Aorta (tissue), 5 donors: ENCODE measurements at places on chromosomes 3 and 15.
A peak's percentile ranks its signal among the peaks of the same experiment; 100 is the strongest.

DNA sequence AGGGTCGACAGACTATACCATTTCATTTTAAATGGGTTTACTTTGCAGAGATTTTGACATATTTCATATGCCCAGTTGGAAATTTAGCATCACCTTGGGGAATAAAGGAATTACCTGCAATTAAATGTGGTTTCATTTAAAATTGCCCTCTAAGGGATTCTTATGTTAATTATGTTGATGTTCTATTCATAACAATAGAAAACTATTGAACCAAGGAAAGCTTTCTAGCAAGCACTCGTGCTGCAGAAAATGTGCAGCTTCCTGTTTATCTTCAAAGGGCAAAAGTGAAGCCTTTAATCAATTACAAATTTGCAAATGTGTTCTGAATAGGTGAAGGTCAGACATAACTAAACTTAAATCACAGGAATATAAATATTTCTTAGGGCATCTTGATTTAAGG, 352.1 kb downstream of the CHST2 start:
- DNase-seq, result no peak

GRCh38 chr3:160427832-160428424, 21.7 kb downstream of the TRIM59 start:
- DNase-seq, result no peak

DNA sequence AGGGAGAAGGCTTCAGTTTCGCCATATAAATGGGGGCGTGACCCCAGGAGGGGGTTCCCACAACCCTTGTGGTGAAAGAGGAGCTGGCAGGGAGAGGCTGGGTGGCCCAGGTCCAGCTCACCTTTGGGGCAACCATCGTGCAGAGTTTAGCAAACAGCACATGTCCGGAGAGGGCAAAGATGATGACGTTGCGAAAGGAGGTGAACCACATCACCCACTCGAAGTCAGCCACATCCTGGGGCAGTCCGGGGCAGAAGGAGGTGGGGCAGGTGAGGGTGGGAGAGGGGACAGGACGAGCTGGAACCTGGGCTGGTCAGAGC, 3.7 kb downstream of the HHATL start:
- no peak for DNase-seq

- no peak for DNase-seq
Measured at GRCh38 chr3:37707428-37708372, 154.0 kb upstream of the CTDSPL start.

DNA sequence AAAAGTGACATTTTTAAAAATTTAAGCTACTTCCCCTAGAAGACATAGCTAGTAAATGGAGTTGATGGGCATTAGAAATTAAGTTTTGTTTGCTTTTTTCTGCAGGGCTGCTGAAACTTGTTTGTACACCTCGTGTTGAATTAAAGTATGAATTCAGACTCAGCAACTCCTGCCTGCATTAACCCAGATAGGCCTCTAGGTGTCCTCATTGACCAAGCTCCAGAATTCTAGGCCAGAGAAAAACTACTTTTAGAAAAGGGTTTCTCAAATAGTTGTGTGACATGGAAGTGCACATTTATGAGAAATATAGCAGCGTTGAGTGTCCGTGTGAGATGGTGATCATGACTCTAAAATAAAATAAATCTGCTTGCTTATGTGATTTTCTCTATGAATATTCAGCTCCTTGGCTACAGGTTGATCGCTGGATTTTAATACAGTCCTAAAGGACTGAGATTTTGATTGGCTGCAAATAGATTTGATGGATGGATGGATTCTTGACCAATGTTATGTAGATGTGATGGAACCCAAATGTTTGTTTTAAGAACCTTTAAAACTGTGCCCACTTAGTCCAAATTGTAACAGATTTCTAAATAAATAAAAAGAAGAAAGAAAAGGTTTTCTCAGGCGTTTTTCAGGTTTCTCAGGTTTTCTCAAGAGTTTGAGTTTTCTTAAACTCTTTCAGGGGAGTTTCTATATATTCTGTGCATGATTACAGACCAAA, 39.4 kb upstream of the LMOD3 start:
- DNase-seq, result no peak

DNA sequence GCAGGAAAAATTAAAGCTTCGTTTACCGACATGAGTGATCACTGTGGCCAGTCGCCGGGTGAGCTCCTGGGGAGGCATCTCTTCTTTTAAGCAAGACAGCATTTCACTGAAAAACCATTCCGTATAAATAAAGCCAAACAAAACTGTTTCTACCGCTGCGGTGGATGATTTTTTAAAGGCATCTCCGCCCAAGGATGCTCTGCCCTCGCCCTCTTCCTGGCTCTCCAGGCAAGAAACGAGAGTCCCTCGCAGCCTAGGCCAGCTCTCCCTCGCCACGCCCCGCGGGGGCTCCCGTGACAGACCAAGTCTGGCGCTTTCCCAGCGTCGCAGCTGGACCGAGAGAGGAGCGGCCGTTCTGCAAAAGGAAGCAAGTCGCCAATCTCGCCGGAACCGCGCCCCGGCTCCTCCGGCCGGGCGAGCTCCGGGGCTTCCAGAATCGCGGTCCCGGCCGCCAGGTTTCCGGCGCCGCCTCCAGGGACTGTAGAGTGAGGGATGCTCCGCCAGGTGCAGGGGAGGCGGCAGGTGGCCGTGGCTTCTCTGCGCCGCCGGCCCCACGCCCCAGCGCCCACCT, 458 bp downstream of the MCF2L2 start:
- peak; percentile 79 for DNase-seq

- no peak for DNase-seq
Measured at GRCh38 chr3:15638193-15638890, 36.8 kb downstream of the BTD start.

DNA sequence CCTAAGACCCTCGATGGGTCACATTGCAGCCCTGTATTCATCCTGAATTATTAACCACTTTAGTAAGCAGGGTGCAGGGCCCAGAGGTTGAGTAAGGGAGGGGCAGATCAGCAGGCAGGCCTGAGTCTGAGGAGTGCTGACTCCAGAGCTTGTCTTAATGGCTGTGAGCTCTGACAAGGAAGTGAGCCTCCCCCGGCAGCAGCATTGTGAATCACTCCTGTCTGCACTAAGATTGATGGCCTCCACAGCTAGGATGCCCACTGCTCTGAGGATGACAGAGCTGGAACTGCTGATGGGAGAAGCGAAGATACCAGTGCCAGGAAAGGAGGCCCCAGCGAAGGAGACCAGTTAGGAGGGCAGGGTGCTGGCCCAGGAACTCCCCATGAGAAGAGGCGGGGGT, 46.5 kb upstream of the CCDC174 start:
- no peak for DNase-seq

- DNase-seq, result no peak
Measured at GRCh38 chr3:127157171-127157828, 35.6 kb upstream of the PRR23E start.

DNA sequence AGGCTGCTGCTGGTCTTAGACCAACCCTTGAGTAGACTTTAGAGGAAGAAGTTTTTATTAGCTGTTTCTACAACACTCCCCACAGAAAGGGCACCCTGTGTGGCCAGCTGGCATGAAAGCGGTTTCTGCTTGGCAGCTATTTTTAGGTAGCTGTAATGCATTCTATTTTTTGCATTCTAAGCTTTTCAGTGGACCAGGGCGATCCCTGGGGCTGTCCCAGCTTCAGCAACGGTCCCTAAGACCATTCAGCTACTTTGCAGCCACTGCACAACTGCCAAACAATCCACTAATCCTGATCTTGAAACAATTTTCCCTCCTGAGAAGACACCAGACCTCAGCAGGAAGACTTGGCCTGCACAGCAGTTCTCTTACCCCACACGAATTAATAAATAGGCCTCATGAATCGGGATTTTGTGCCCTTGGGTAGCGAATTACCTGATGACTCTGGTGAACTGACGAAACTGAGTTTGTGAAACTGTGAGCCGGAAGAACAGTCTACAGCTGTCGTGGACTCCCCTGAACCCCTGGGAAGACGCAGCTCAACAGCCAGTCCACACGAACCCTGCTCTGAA, 14.6 kb upstream of the TFRC start:
- DNase-seq, result peak; percentile 77

DNA sequence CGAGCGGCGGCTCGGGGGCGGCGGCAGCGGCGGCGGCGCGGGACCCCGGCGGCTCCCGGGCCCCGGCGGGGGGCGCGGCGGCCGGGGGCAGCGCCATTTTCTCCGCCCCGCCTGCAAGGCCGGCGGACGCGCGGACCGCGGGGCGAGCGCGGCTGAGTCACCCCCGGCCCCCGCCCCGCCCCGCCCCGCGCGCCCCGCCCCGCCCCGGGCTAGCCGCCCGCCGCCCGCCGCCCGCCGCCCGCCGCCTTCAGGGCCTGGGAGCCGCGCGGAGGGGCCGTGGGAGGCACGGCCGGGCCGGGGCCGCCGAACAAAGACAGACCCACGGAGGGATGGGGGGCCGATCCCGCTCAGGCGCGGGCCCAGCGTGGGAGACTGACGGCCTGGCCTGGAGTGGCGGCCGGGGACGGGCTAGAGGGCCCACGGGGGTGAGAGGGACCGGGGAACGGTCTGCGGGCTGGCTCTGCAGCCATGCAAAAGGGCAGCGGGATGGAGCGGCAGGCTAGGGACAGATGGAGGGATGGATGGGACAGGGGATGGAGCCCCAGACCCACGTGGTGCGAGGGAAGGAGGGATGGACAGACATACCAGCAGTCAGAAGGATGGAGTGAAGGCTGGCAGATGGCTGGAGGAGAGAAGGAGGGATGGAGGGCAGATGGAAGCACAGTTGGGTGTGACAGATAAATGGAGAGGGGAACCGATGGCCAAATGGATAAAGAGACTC, at the start of gene EIF4E3:
TSS of gene EIF4E3 (minus strand) at position 132 of the 721 bp plus-strand sequence. CDS start at position 97, 35 bp downstream.
- peak; percentile 52 for DNase-seq

- DNase-seq, result no peak
Measured at GRCh38 chr3:102180280-102180931, 254.4 kb upstream of the ZPLD1 start.

DNA sequence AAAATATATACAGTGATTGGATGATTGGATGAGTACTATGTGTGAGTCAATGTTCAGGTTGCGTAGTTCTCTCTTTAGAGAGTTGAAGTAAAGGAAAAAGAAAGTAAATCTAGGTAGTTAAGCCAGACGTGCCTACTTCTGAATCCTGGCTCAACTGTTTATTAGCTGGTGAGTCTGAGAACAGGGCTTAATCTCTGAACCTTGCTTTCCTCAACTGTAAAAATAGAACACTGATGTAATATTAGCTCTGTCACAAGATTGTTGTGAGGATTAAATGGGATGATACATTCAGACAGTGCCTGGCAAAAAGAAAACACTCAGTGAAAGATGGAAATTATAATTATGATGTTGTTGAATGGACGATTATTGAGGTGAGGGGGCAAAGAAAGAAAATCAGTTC, 413.4 kb downstream of the MAGI1 start:
- DNase-seq, result no peak

DNA sequence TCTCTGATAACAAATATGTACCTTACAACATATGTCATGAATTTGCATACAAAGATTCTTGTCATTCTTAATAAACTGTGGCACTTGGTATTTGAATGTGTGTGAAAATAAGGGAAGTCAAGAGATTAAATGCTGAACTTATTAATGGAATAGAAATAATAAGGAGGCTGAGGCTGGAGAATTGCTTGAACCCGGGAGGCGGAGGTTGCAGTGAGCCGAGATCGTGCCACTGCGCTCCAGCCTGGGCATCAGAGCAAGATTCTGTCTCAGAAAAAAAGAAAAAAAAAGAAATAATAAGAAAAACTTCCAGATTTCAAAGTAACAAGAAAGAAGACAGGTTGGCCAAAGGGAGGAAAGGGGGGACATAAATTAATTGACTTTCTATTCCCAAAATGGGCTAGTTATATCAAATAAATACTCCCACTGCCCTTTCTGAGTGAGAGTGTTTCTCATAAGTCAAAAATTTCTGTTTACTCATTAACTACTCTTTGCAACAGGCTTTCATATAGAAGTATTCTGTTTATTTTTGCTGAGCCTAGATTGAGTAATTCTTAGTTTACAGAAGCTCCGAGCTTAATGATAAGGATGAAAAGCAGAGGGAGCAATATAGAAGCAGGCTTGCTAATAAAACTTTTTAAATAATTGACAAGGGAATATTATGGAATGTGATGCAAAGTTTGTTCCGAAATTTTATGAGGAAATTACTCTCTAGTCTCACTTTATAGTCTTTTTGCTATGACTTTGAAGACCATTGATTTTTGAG, 25.6 kb downstream of the KNG1 start:
- no peak for DNase-seq

DNA sequence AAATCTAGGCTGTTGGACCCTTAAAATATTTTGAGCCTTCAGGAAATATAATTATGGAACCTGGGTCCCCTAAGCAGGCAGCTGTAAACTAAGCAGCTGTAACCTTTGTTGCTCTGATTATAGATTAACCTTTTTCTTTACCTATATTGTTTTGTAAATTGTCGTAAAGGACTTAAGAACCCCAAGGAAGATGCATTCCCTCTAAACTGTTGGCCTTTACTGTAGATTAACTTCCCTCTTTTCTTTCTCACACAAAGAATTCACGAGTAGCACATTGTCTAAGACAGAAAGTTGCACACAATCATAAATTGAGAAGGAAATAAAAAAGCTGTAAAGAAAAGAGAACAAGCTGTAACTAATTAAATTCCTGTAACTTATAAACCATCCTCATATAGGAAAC, 877.3 kb downstream of the ROBO2 start:
- DNase-seq, result no peak

GRCh38 chr3:23567917-23568316, 237.8 kb upstream of the UBE2E1 start:
- peak; percentile 55 for DNase-seq

- DNase-seq, result no peak
Measured at GRCh38 chr3:178802259-178802658, 266.0 kb downstream of the KCNMB2 start.

DNA sequence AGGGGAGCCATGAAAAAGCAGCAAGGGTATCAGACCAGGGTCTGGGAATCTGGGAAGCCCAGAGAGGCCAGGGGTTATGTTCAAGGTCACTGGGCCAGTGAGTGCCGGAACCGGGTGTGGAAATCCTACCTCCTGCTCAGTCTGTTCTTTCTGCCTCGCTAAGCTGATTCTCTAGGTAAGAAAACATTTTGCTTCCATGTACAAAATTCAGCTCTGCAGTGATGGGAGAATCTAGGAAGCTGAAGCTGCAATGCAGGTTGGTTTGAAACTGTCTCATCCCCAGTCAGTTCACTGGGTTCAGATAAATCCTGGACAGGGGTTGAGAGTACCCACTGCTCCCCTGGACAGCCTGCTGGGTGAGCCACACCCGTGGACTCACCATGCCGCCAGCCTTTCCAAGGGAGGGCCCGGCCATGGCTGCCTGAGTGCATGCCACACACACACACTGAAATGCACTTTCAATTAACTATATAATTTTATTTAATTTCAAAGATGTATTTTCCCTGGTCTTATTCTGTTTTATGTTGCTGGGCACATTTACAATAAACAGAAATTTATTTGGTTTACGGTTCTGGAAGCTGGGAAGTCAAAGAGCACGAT, 108.4 kb downstream of the CORO2B start:
- DNase-seq, result no peak

GRCh38 chr15:101371519-101371918, 76.5 kb upstream of the SNRPA1 start:
- DNase-seq, result no peak

GRCh38 chr15:91316126-91316525, 216.1 kb downstream of the SV2B start:
- no peak for DNase-seq

GRCh38 chr3:136042608-136043221, 77.2 kb downstream of the PPP2R3A start:
- DNase-seq, result no peak

- DNase-seq, result peak; percentile 94
Measured at GRCh38 chr3:138347960-138348753, at the start of gene MRAS. Gene MRAS (plus strand): TSS chr3:138348579. CDS start chr3:138372884, 24,305 bp downstream.

- no peak for DNase-seq
Measured at GRCh38 chr15:92582206-92582605, 73.4 kb downstream of the FAM174B start.

- no peak for DNase-seq
Measured at GRCh38 chr15:87711026-87711425, 545.5 kb downstream of the NTRK3 start.
